Stimulated activated CD4-positive, alpha-beta T cell treated with anti-CD3 and anti-CD28 coated beads, Interleukin-4, amount 100 ng/mL, for 4 hours (primary cell): ENCODE measurements at places on chromosomes 2 and 18.
A peak's percentile ranks its signal among the peaks of the same experiment; 100 is the strongest.

DNA sequence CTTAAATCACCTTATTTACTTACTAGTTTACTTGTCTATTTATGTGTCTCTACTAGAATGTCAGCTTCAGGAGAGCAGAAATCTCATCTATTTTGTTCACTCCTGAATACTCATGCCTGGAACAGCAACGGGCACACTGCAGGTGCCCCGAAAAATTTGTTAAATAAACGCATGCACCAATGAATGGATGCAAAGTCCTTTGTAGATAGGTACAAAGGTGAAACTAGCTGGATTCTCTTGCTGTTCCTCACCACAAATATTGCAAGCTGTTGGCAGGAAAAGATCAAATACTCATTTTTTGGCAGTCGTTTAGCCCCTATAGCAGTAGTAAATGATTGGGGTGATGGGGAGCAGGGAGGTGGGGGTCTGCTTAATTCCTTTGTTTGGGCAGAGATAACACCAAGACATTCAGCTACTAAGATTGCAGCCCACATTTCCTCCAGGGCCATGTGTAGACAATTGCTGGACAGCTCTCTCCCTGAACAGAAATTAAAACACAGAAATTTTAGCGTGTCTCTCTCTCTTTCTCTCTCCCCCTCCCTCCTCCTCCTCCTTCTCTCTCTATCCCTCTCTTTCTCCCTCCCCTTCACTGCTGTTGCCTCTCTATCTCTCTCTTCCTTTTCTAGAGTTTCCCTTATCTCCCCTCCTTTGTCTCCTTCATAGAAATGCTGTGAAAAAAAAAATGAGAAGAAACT, 5.4 kb downstream of the MARCHF4 start:
- no peak for DNase-seq

GRCh38 chr2:15783489-15783888, 156.9 kb upstream of the MYCN start:
- DNase-seq = no peak

GRCh38 chr18:22838639-22839277, 94.4 kb upstream of the RBBP8 start:
- DNase-seq = no peak

GRCh38 chr2:146826388-146826787, 1018.4 kb upstream of the ACVR2A start:
- no peak for DNase-seq

- no peak for DNase-seq
These were observed 138.7 kb downstream of the CDH20 start for GRCh38 chr18:61471942-61472341.

DNA sequence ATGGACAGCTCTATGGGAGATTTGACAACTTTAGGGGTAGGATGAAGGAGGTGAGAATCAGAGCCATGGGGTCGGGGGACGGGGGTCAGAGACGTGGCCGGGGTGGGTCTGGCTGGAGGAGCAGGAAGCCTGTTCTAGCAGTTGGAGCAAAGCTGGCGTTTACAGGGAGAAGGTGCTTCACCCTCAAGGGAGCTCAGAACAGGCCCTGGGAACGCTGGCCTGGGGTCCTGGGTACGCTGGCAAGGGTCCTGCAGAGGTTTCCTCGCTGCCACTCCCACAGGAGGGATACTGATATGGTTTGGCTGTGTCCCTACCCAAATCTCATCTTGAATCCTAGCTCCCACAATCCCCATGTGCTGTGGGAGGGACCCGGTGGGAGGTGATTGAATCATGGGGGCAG, 205.0 kb upstream of the ARL4C start:
- no peak for DNase-seq

DNA sequence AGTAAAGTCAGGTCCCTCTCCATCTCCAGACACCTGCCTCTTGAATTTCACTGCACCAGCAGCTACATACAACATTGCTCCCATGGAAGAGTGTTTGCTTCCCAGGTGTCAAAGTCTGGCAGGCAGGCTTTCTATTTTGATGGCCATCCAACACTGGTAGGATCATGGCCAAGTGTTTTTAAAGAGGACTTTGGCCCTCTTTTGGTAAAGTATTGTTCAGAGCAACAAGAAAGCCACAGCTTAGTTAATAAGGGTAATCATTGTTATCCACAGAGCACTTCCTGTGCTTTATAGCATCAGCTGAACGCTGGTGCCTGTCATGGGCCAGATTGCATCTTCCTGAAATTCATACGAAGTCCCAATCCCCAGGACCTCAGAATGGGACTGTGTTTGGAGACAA, 133.2 kb downstream of the NCK2 start:
- no peak for DNase-seq

DNA sequence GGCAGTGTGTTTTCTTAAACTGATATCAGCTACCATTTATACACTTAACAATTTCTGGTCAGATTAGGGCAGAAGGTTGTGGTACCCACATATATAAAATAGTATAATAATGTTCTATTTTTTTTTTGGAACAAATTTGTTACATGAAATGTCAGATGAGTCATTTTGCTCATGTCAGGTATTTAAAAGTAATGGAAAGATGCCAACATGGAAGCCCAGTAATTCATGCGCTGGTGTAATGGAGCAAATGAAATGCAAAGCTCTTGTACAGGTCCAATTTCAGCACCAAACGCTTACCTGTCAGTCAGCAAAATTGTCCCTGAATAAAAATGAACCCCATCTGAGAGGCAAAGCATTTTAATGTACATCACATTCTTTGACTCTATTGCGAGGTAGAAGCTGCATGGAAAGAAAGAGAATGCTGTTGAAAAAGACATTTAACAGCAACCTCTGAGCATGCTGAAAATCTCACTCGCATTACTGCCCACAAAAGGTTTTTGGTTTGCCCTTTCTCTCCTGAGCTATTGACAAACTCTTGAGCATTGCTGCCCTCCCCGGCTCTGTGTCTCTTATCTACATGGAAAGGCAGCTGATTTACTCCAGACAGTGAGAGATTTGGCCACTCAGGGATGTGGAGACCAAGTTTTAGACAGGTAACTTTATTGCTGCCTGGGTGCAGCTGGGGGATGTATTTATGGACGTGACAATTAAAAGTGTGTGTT, 217.5 kb downstream of the CAMKMT start:
- no peak for DNase-seq

DNA sequence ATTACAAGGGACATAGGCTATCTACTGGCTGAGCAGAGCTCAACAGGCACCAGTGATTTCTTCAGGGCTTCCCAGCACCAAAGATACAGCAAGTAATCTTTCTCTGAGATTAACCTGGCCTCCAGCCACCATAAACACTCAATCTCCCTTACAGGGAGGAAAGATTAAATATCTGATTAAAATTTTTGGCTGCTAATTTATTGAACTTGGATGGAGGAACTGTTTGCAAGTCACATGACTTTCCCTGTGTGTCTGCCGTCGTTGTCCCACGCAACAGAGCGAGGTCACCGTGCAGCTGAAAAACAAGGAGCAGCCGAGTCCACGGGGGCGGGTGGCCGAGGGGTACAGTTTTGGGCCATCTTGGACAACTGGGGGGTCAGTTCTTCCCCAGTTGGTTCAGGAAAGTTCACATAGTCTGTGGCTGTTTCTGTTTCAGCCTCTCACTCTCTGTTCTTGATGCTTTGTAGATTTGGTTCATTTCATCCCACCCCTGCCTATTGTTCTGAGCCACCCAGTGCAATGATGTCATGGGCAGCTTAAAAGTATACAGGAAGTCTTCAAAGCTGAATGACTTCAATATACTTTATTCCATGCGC, 186.8 kb upstream of the CTAGE1 start:
- no peak for DNase-seq

GRCh38 chr2:122341007-122341406, 585.6 kb downstream of the TSN start:
- no peak for DNase-seq

DNA sequence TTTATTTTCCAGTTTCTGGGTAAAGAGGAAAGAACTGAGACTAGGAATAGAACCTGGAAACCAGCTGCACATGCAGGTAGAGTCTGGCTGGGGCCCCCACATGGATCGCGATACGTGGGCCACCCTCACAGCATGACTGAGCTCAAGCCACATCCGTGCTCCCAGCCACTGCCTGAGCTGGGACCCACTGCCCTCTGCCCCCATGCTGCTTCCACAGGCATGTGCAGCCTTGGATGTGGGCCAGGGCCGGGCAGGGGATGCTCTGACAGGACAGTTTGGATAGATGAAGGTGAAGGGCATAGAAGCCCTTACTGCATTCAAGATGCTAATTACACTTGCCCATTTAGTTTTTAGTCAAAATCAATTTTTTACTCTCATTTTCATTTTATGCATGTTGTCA, 321.2 kb downstream of the DCDC2C start:
- DNase-seq = no peak

- no peak for DNase-seq
These were observed 229.3 kb downstream of the NBAS start for GRCh38 chr2:15331787-15332186.

DNA sequence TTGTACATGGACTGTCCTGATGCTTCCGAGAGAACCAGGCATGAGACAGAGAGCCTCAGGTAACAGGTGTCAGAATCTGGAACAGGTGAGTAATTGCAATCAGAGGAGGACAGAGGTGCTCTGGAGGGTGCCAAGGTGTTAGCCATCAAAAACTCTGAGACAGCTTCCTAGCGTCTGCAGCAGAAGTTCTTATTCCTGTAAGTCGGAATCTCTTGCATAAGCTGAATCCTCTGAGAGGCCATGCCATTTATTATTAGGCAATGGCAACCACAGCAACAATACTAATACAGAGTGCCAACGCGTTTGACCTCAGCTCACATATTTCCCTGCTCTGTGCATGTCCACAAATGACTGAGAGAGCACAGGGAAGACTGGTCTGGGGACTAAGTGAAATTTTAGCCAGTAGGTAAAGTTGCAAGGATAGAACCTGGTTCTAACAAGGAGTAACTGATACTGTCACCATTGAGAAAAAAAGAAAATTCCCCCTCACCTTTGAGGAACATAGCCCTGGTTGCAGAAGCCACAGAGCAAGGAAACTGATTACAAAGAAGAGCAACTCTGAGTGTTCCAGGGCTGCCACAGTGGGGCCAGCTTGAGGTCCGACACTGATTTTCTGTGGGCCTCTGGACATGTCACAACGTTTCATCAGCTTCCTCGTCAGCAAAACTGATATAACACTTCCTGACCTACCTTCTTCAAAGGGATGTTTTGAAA, 55.1 kb upstream of the ACSL3 start:
- no peak for DNase-seq

GRCh38 chr2:1898461-1899395, 154.4 kb upstream of the PXDN start:
- DNase-seq = no peak

GRCh38 chr18:59354731-59355130, 4.3 kb downstream of the LMAN1 start:
- DNase-seq = no peak

- no peak for DNase-seq
These were observed 31.9 kb downstream of the CCBE1 start for GRCh38 chr18:59665057-59666006.

- DNase-seq = no peak
These were observed 20.9 kb upstream of the KCNF1 start for GRCh38 chr2:10890706-10891270.

DNA sequence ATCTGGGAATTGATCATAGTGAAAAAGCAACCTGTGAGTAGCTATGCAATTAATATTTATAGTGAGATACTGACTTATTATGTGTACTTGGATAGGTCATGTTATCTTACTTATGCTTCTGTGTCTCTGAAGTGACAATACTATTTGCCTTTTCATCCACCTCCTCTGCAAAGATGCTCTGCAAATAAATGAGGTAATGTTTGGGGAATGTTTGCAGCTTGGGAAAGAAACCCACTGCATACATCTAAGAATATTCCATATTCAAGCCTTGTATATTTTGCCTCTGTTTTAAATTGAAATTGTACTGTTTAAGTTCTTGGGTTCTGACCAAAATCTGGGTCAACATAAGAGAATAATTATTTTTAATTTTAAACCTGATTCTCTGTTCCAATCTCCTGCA, 217.4 kb upstream of the DTNA start:
- no peak for DNase-seq

- no peak for DNase-seq
These were observed 407.7 kb upstream of the SALL3 start for GRCh38 chr18:78571831-78572347.

DNA sequence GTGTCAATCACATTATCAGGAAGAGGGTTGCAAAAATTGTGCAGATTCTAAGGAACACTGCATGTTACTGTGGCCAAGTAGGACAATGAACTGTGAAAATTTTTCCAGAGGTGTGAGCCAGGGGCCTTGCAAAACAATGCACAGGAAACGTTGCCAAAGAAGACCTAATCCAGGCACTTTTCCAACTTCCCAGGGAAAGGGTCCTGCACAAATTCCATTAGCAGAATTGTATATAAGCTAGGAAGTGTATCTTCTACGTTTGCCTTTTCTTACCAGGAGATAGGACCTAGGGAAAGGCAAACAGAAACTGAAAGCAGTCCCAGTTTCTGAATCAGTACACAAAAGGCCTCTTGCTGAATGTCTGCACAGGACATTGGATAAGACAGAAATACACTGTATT, 1888.3 kb upstream of the CELF4 start:
- no peak for DNase-seq

GRCh38 chr2:238698072-238698352, 149.9 kb upstream of the TWIST2 start:
- no peak for DNase-seq

GRCh38 chr2:156647377-156648010, 211.3 kb downstream of the GPD2 start:
- no peak for DNase-seq

GRCh38 chr2:2188941-2189340, 142.1 kb downstream of the MYT1L start:
- no peak for DNase-seq

DNA sequence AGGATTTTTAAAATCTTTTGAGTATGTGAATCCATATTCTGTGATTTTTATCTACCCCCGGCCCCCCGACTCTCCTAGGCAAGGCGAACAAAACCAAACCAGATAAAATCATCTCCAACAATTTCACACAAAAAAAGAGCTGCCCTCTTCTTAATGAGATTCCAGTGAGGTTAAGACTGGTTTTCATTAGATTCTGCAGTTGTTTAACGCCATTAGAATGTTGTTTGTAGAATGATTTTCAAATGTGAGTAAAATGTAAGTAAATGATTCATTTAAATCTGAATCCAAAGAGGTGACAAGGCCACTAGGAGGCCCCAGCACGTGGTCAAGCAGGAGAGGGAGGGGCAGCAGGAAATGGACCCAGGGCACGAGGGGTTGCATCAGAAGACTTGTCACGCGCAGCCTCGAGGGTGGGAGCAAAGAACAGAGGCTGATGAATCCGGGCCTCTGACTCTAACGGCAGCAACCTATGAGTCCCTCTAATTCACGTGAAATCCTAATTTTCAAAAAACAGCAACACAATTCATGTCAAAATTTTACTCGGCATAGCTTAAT, 24.3 kb upstream of the KLHL29 start:
- no peak for DNase-seq

DNA sequence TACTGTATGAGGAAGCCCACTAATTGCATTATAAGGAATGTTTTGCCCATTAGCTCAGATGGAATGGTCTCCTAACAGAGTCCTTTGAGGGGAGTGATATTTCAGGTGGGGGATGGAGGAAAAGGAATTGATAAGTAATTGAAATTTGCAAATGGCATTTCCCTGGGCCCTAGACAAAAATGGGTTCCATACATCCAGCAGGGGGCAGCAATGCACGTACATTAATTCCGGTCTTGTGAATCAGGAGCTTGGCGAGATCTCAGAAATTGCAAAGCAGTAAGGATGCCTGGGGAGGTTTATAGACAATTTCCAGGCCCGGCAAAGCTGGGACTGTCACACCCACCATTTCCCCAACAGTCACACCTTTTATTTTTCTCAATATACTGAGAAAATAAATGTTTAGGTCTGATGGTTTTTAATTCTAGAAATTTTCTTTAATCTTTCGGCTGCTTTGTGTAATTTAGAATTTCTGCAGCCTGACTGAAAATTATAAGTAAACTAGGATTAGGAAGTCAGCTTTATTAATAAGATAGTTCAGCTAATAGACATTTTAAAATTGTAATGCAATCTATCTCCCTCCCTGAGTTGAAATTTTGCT, 122.8 kb downstream of the LYPD1 start:
- peak; percentile 6 for DNase-seq
